ENCODE measurements at places on chromosomes 13 and 19.

DNA sequence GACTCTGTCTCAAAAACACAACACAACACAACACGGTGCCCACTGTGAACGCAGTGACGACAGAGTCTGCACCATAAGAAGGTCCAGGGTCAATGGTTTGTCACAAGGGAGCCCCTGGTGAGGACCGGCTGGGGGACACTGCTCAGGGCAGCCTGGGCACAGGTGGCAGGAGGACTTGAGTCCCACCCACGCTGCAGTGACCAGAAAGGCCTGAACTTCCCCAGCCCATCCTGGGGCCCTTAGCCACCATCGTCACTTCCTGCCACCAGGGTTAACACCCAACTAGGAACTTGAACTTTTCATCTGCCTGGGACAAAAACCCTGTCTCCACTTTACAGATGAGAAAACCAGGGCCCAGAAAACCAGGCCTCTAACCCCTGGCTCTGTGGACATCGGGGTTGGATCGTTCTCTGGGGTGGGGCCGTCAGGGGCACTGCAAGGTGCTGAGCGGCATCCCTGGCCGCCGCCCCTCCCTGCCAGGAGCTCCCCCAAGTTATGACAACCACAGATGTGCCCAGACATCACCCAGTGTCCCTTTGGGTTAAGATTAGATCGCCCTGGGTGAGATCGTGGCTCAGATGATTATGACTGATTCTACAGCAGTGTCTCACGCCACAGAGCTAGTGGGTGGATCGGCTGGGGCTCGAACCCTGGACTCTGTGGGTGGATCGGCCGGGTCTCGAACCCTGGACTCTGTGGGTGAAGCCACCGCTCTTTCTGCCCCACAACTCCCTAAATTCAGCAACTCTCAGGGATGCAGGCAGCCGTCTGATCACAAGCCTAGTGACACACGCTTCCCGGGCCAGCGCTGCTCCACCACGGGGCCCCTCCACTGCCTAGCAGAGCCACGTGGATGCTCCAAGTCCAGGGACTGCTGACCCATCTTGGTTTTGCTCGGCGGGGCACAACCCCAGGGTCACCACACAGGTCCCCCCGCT lies 14.0 kb downstream of the MOB3A start:
- no peak overlapping the region for H3K4me3 ChIP-seq
- peaks cover 63% of the 10 kb centered on the region for H3K36me3 ChIP-seq
- H3K27ac ChIP-seq, result no peak overlapping the region
- H3K4me1 ChIP-seq, result no peaks in the 10 kb centered on the region
- H3K27me3 ChIP-seq, result no peaks in the 10 kb centered on the region
- no peak for DNase-seq

DNA sequence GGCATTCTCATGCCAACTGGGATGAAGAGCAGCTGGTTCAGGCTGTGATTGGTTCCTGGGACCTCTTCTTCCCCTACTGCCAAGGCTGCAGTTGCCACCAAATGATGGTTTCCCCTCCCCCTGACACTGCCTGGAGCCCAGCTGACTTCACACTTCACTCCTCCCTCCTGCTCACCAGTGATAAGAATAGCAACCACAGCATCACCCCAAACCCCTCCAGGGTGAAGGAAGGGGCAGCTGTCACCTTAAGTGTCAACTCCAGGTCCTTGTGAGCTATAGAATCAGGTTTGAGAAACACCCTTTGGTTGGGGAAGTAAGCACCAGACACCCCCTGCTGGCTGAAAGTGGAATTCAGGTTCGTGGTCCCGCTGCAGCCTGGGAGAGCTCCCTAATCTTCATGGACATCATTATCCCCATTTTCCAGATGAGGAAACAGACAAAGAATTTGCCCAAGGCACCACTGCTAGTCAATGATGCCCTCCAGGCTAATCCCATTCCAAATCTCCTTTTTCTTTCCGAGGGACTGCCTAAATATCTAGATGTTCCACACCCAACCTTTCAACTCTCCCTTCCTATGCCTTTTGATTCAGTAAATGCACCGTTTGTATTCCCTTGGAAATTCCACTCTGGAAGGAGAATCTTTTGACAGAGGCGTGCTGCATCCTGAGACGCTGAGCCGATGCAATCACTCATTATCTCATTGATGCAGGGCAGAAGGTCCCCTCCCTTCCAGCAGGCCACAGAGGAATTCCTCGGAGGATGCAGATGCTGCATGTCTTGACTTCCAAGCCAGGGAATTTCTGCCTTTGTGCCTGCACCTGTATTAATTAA lies 50.6 kb upstream of the UQCRFS1 start:
- H3K4me1 ChIP-seq, result no peaks in the 10 kb centered on the region
- no peak for DNase-seq
- H3K27me3 ChIP-seq, result no peaks in the 10 kb centered on the region
- H3K27ac ChIP-seq, result no peak overlapping the region
- H3K4me3 ChIP-seq, result no peak overlapping the region
- H3K36me3 ChIP-seq, result no peaks in the 10 kb centered on the region

DNA sequence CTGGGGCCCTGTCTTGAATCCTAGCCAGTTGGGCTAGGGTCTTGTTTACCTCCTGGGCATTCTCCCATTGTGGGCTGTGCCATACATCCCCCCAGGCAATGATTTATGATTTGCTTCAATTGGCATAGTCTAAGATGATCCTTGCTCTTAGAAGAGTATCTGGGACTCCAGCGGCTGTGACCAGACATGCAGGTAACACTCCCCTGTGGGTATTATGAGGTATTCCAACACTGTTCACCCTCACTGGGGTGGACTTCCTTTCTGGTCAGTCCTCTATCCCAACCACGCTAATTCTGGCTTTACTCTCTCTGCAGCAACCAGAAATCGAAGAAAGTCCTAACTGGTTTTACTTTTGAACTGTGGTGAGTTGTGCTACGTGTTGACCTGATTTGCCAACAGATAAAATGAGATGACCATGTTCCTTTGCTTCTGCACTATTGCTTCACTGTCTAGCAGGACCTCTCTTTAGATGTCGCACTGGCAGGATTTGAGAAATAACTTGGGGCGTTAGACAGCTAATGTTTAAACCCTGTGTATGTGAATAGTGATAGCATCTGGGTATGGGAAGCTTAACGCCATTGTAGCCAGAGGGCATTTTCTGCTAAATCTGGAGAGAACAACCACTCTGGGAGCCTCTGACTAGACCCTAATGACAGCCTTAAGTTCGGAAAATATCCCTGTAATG lies 6.7 kb upstream of the LRCH1 start:
- H3K27me3 ChIP-seq, result no peaks in the 10 kb centered on the region
- H3K27ac ChIP-seq, result no peak overlapping the region
- H3K36me3 ChIP-seq, result no peaks in the 10 kb centered on the region
- H3K4me1 ChIP-seq, result no peaks in the 10 kb centered on the region
- no peak overlapping the region for H3K4me3 ChIP-seq

GRCh38 chr19:7924241-7924640 lies 1.7 kb downstream of the CTXN1 start:
- no peak overlapping the region for H3K27ac ChIP-seq
- H3K36me3 ChIP-seq, result peaks cover 22% of the 10 kb centered on the region
- H3K4me3 ChIP-seq, result no peak overlapping the region
- DNase-seq, result no peak

- no peak for DNase-seq
- H3K27ac ChIP-seq, result no peak overlapping the region
- H3K4me1 ChIP-seq, result no peaks in the 10 kb centered on the region
- H3K36me3 ChIP-seq, result no peaks in the 10 kb centered on the region
- no peak overlapping the region for H3K4me3 ChIP-seq
These were observed 278.0 kb downstream of the DACH1 start for GRCh38 chr13:71589032-71589431.

- no peaks in the 10 kb centered on the region for H3K4me1 ChIP-seq
- no peak for DNase-seq
- 0 out of 2 replicates have a peak, but pooled peaks cover 3% of the 10 kb centered on the region for H3K36me3 ChIP-seq
- H3K27ac ChIP-seq, result no peak overlapping the region
- H3K27me3 ChIP-seq, result no peaks in the 10 kb centered on the region
These were observed 598 bp upstream of the LPAR2 start for GRCh38 chr19:19628501-19629134.

DNA sequence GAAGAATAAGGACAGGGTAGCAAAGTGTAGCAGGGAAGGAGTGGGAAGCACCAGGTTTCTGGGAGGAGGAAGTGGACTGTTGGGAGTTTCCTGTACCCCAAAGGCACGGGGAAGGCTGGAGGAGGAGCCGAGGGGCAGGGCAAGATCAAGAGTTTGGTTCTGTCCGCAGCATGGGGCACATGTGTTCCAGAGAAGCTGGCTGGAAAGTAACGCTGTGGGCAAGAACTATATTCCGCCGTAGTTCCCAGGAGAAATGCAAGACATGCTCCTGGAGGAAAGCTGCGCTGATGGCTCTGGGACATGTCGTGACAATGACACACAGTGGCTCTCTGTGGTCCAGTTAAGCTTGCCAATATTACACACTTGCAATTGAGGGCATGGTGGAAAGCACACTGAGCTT lies 51.7 kb upstream of the KPNA3 start:
- no peaks in the 10 kb centered on the region for H3K36me3 ChIP-seq
- H3K27ac ChIP-seq, result no peak overlapping the region
- H3K4me3 ChIP-seq, result no peak overlapping the region
- peaks cover 21% of the 10 kb centered on the region for H3K4me1 ChIP-seq
